ENCODE measurements at places on chromosomes 2 and 18.

DNA sequence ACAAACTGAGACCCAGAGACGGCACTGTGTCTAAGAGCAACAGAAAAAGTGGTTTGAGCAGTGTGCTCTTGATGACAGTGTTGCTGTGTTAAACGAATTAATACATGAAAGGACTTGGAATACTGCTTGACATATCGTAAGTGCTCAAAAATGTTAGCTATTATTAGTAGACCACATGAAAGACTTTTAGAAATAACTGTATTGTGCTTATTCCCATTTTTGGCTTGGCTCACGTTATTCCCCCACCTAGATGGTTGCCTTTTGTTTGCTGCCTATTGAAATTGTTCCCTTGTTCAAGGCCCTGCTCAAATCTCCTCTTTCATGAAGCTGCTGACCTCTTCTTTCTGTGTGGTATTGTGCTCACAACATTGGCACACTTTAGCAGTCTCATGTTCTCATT is 27.8 kb upstream of the C2orf74 start:
- DNase-seq, result no peak

- no peak for DNase-seq
Measured at GRCh38 chr18:9017905-9018227, 84.6 kb upstream of the NDUFV2 start.

DNA sequence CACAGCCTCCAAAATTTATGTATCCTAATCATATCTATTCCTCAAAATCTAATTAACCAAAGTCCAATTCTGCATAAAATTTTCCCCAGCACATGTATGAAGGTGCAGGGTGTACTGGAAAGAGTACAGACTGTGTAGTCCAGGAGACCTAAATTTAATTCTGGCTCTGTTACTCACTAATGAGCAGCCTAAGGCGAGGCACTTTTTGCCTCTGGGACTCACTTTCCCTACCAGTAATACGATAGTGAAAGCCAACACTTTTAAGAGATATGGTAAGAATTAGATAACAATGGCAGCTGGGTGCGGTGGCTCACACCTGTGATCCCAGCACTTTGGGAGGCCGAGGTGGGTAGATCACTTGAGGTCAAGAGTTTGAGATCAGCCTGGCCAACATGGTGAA is 177.7 kb downstream of the PIEZO2 start:
- DNase-seq, result no peak

DNA sequence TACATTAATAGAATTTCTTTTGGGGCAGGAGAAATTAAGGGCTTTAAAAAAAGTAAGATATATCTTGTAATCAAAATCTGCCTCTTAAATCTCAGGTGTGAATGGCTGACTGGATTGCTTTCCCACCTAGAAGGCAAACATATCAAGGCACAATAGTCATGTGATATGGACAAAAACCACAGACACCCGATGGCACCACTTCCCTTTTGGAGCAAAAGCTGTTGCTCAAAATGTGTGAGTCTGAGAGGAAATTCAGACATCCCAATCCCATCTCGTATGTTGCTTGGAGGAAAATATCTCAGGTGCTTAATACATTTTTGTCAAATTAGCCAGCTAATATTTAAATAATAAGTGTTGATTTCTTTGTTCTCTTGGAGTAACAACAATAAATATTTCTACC is 120.7 kb downstream of the KCNF1 start:
- no peak for DNase-seq

DNA sequence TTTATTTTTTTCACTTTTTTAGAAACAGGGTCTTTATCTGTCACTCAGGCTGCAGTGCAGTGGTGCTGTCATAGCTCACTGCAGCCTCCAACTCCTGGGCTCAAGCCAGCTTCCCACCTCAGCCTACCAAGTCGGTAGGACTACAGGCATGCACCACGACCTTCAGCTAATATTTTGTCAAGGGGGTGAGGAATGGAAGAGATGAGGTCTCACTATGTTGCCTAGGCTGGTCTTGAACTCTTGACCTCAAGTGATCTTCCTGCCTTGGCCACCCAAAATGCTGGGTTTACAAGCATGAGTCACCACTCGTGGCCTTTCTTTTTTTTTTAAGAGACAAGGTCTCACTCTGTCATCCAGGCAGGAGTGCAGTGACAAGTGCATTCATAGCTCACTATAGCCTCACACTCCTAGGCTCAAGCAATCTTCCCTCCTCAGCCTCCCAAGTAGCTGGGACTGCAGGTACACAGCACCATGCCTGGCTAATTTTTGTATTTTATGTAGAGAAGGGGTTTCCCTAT is 13.4 kb downstream of the PPP1R7 start:
- no peak for DNase-seq

- no peak for DNase-seq
Measured at GRCh38 chr18:46319783-46320182, 215.6 kb downstream of the HAUS1 start.

GRCh38 chr18:79047556-79048244 is 21.5 kb upstream of the ATP9B start:
- no peak for DNase-seq

- no peak for DNase-seq
Measured at GRCh38 chr2:101741775-101742520, 44.4 kb downstream of the MAP4K4 start.

GRCh38 chr2:240981280-240981679 is 17.1 kb upstream of the SNED1 start:
- DNase-seq, result no peak

DNA sequence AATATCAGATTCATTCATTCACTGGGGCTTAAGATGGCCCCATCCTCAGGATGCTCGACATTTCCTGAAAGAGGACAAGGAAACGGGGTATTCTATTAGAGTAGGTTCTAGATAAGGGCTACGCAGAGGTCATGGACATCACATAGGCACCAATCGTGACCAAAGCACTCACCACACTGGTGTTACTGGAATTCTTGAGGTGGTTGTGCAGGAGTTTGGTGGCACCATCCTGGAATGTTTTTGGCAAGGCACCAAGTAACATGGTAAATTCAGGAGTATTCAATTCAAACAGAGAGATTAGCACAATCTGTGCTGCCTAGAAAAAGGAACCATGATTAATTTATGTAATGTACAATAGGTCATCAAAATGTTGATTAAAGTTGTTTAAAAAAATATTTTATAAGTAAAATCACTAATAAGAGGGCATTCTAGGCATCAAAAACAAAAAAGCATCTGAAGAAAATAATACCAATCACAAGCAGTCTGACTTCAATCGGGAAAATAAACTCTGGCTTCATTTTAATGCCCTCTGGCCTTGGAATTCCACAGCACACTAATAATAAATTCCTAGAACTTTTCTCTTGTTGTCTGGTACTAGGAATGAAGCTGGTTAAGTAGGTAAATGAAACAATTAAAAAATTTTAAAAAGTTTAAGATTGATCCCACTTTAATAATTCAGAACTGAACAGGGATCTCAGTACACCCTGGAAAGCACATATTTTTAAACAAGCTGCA is 102.8 kb upstream of the TFCP2L1 start:
- no peak for DNase-seq

GRCh38 chr2:86027922-86028765 is 77.5 kb downstream of the POLR1A start:
- no peak for DNase-seq
